ENCODE measurements at places on chromosomes 13 and 19. TPM values are rescaled to one million over a fixed set of nuclear protein-coding genes. Genes with fewer than 3 reads are reported as not detected.

GRCh38 chr13:63636316-63636993, 2220.8 kb upstream of the PCDH20 start:
- DNase-seq, result no peak

- DNase-seq, result peak; percentile 72
Measured at GRCh38 chr19:32038021-32038920, 307.1 kb upstream of the ZNF507 start.

DNA sequence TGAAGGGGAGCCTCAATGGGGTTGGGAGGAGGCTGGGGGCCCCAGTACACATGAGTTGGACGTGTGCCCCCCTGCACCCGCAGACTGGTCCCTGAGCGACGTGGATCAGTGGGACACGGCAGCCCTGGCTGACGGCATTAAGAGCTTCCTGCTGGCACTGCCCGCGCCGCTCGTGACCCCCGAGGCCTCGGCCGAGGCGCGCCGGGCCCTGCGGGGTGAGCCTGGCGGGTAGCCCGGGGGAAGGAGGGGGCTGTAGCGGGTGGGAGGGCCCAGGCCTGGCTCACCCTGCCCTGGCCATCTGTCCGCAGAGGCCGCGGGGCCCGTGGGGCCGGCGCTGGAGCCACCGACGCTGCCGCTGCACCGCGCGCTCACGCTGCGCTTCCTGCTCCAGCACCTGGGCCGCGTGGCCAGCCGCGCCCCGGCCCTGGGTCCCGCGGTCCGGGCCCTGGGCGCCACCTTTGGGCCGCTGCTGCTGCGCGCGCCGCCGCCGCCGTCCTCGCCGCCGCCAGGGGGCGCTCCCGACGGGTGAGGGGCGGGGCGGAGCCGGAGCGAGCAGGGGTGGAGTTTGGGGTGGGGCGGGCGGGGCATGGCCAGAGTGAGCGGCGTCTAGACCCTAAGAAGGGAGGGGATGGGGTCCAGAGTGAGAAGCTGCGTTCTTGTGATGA, 8.1 kb downstream of the PIK3R2 start:
- DNase-seq, result peak; percentile 38

DNA sequence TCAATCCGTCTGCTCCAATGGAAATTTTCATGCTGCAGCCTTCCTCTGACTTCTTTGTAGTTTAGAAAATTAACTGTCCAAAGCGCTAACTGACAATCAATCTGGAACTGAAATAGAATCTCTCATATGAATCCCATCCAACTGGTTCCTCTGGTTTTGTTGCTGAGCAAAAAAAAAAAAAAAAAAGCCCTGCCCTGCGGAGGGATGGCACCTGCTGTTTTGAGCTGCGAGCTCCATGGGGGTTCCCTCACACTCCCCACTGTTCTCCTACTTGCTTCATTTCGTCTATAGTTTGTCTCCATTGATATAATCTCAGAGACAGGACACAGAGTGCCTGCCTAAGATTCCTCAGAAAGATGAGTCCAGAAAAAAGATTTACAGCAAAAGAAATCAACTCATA, 33.4 kb downstream of the FAAP24 start:
- DNase-seq, result peak; percentile 7

DNA sequence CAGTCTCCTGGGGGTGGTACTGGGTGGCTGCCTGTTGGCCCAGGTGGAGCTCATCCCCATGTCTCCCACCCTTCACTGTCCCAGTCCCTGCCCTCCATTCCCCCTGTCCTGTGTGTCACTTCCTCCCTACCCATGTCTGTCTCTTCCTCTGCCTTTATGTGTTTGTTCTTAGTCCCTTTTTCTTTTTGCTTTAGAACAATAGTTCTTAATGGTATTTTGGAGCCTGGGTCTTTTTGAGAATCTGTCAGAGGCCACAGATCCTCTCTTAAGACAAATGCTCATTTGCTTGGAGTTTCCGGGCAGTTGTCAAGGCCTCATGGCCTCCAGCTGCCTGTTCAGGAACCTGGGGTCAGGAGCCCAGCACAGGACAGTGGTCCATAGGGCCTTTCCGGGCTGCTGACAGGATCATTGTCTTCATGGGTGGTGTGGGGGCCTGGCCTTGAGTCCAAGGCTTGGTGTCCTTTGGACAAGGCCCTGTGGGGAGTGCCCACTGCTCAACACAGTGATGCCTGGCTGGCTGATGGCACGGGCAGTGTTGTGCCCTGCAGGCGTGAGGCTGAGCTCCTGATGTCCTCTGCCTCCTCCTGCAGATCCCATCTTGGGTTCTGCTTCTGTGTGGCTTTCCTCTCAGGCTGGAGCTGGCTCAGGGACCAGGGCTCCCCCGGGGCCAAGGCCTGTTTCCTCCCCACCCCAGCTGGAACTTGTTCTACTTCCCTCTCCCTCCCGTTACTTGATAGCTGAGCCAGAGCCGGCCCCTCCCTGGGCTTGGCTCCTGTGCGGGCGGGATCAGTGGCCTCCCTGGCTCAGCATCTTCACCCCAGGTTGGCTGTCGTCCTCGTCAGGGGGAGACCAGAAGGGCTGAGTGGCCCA, 3.5 kb downstream of the EGLN2 start:
- no peak for DNase-seq

DNA sequence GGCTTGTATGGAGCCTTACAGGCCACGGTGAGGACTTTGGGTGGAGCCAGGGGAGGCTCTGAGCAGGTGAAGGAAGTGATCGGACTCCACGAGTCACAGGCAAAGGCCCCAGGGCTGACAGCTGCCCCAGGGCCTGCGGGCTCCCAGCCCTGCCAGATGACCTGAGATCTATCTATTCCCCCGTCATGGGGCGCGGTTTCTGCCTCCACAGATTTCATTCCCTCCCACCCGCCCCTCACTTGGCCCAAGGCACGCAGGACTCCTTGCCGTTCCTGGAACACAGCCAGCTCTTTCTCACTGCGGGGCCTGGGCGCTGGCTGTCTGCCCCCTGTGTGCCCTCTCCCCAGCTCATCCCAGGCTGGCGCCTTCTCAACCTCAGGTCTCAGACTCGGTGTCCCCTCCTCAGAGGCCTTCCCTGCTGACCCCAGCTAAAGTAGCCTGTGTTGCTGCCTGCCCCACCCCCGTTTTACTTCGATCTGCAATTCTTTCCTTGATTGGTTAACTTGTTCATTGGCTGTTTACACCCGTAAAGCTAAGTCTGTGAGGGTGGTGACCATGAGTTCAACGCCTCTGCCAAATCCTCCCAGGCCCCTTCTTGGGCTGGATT, 13.9 kb upstream of the PAK4 start:
- no peak for DNase-seq

DNA sequence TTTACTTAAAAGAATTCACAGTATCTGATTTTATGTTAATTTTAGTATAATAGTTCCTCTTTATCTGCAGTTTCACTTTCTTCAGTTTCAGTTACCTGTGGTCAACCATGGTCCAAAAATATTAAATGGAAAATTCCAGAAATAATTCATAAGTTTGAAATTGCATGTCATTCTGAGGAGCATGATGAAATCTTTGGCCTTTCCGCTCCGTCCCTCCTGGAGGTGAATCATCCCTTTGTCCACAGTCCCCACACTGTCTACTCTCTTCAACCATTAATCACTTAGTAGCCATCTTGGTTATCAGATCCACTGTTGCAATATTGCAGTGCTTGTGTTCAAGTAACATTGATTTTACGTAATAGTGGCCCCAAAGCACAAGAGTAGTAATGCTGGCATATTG, 26.9 kb downstream of the SLITRK6 start:
- no peak for DNase-seq

- peak; percentile 15 for DNase-seq
Measured at GRCh38 chr13:73138638-73139491, 80.1 kb downstream of the KLF5 start.

DNA sequence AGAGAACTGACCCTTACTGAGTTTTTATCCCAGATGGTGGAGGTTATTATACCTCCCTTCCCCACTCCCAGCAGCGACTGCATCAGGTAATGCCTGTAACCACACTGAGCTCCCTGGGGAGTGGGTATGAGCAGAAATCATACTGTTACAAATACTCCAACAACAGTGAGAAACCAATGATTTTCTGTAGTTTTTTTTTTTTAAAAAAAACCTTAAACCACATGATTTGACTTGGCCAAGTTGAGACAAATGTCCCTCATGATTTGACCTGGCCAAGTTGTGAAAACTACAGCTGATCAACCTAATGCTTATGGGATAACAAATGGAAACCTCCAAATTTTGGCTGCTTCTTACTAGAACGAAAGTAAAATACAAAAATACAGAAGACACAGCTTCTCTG, 33.1 kb upstream of the SERP2 start:
- no peak for DNase-seq

GRCh38 chr19:19668230-19669012, at the start of gene ZNF101:
Gene ZNF101 (plus strand): TSS chr19:19668839. CDS start chr19:19668964, 125 bp downstream.
- DNase-seq, result peak; percentile 88

- no peak for DNase-seq
Measured at GRCh38 chr19:55549500-55550320, 4.4 kb upstream of the SBK3 start.

- DNase-seq, result no peak
Measured at GRCh38 chr19:28847468-28847867, 365.5 kb downstream of the UQCRFS1 start.

DNA sequence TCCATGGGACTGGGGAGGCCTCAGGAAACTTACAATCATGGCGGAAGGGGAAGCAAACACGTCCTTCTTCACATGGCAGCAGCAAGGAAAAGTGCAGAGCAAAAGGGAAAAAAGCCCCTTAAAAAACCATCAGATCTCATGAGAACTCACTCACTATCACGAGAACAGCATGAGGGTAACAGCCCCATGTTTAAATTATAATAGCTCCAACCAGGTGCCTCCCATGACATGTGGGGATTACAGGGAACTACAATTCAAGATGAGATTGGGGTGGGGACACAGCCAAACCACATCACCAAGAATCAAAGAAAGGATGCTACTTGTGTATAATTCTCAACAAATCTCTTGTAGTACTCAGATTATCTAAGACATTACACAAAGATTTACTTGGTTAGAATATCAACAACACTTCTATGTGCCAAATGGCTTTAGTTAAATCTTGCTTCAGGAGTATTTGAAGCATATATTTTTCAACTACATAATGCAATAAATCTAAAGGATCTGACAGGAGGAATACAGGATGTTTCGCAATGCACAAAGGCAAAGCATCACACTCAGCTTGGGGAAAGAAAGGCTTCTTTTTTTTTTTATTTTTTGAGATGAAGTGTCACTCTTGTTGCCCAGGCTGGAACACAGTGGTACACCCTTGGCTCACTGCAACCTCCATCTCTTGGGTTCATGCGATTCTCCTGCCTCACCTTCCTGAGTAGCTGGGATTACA, 180.0 kb downstream of the LHFPL6 start:
- DNase-seq, result no peak

DNA sequence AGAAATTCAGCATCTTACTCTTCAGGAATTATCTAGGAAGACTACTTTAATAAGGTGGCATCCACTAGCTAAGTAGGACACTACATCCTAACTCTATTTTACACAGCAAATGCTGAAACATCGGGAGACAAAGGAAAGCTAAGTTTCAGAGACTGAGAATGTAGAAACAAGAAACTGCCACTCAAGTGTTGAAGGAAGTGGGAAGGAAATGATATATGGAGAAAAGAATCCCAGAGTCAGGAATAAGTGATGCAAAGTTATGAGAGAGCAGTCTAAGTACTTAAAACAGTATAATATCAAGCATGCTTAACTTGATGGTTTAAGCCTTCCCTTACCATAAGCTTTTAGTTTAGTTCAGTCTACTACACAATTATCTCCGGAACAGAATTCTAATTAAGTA, 52.4 kb downstream of the RBM26 start:
- DNase-seq, result no peak

GRCh38 chr19:18489627-18490184, 32.2 kb downstream of the ELL start:
- DNase-seq, result no peak

DNA sequence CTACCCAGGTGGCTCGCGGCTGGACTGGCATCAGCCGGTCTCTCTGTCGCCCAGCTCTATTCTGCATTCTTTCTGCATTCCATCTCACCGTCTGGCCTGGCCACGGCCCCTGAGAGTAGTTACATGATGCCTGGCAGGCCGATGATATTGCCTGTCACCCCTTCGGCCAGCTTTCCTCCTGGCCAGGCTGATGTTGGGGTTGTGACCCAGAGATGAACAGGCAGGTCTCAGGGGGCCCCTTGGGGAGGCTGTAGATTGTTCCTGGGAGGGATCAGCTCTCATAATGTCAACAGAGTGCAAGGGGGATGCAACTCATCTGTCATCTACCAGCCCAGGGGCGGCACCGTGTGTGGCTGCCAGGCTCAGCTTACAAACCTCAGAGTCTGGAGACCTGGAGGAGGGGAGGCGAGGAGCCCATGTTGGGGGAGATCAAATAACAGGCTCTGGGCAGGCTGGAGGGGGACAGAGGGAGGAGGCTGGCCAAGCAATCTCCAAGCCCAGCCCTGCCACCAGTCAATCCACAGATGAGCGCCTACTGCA, 13.6 kb upstream of the FBXO17 start:
- no peak for DNase-seq

GRCh38 chr13:61727767-61728166, 312.1 kb upstream of the PCDH20 start:
- DNase-seq, result no peak

DNA sequence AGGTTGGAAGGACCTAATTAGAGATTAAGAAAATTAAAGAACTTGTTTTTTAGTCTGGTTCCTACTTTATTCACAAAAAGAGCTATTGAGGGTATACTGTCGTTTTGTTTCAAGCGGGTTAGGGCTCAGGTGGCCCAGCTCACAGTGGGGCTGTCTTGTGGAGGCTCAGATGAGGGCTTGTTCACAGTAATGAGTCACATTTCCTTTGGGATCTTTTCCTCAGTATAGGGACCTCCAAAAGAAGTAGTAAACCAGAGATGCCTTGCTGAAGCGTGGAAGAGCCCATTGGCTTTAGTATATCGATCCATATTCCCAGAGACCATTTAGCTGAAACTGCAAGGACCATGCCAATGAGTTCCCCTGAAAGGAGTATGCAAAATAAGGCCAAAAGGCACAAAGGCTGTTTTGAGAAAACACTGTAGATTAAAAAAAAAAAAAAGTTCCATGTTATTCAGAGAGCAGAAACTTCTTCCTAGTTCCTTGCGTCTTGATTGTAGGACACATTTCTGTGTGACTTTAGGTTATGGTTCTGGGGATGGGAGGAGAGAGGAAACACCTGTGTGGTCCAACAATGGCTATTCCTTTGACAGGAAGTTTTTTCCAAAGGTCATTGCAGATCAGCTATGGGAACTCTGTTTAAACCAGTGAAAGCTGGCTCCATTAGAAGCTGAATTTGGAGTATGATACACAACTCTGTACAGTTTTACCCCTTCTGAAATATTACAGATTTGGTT, 32.8 kb upstream of the GPI start:
- DNase-seq, result peak; percentile 11

GRCh38 chr19:56324436-56324835, 9.8 kb upstream of the ZSCAN5A start:
- DNase-seq, result no peak

GRCh38 chr13:35947315-35947714, 183.9 kb downstream of the DCLK1 start:
- DNase-seq, result no peak

- no peak for DNase-seq
Measured at GRCh38 chr19:12789098-12789903, 2.0 kb upstream of the JUNB start.

Gene URAD
- not detected for polyA plus RNA-seq

Gene ZNF726
- polyA plus RNA-seq, result 15.0 TPM

Gene SLITRK5
- polyA plus RNA-seq, result 2.9 TPM

Gene HSH2D
- polyA plus RNA-seq, result 2.4 TPM

Gene ZNF665
- polyA plus RNA-seq, result 11.6 TPM

Gene KIR2DL4
- not detected for polyA plus RNA-seq

Gene WBP4
- 22.3 TPM for polyA plus RNA-seq

Gene ZNF701
- polyA plus RNA-seq, result 20.6 TPM

Gene CERS1
- 2.0 TPM for polyA plus RNA-seq

Gene PEAK3
- not detected for polyA plus RNA-seq

Gene FXYD7
- 0.56 TPM for polyA plus RNA-seq

Gene ATP4B
- polyA plus RNA-seq, result 0.36 TPM

All from right lung (tissue), 10 donors.